Stimulated activated CD8-positive, alpha-beta memory T cell treated with anti-CD3 and anti-CD28 coated beads, Interleukin-4, amount 100 ng/mL, for 1 hour (primary cell): ENCODE measurements at places on chromosomes 2 and 18.

GRCh38 chr18:54829856-54830255 is 1.6 kb downstream of the RAB27B start:
- no peak for DNase-seq

GRCh38 chr2:20052861-20053281 is 1.4 kb upstream of the LAPTM4A start:
- DNase-seq = no peak

DNA sequence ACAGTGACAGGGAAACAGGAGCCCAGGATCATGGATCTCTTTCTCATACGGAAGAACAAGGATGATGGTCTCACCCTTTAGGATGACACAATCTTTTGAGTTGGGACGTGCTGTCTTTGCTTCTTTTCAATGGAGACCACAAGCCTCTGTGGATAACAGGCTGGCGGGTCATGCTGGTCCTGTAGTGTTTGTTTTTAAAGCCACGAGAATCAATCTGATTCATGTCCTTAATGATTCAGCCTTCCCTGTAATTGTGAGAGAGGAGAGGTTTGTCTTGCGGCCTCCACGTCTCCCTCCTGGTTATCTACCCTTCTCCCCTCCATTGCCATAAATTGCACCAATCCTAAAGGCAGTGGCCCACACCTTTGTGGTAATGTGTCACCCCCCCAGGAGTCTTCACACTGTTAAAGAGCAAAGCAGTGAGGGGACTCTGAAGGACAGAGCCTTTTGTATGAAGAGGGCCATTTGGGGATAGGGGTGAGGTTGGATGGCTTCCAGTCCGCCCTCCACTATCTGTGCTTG is 87.7 kb upstream of the TGFA start:
- no peak for DNase-seq

DNA sequence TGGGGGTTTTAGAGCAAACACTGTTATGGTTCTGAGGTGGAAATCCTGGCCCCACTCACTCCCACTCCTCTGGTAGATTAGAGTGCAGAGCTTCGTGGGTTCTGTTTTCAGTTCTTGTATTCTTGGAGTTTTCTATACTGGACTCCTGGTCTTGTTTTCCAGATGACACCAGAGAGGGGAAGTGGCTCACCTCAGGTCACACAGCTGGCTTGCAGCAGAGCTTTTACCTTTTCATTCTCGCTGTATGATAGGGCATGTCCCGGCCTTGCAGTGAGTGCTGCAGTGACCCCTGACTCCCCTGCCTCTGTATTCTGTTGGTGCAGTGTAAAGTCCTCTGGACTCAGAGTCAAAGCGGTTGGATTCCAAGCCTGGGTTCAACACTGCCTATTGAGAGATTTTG is 148.9 kb upstream of the MEX3C start:
- no peak for DNase-seq
